IMR-90 (cell line): ENCODE measurements at places on chromosomes 11 and 22. TPM values are rescaled to one million over a fixed set of nuclear protein-coding genes. Genes with fewer than 3 reads are reported as not detected.

OR4D5 gene
- not detected in 2 replicates for total RNA-seq

CHST1 gene
- not detected in 2 replicates for total RNA-seq

RTN4R gene
- 0.18 and 0.28 TPM in 2 replicates for total RNA-seq

ALG9 gene
- total RNA-seq: 35.7 and 44.7 TPM in 2 replicates

OR52A1 gene
- total RNA-seq: not detected in 2 replicates

PIH1D2 gene
- total RNA-seq: 1.1 and 2.2 TPM in 2 replicates

CLDN5 gene
- total RNA-seq: under 0.01 and 0.18 TPM in 2 replicates

CARD18 gene
- total RNA-seq: not detected in 2 replicates

MPEG1 gene
- total RNA-seq: not detected in 2 replicates

PHF21B gene
- not detected in 2 replicates for total RNA-seq

RCOR2 gene
- 0.56 and 0.90 TPM in 2 replicates for total RNA-seq

GRM5 gene
- total RNA-seq: under 0.01 TPM in 2 replicates

TMEM126B gene
- 56.8 and 79.4 TPM in 2 replicates for total RNA-seq

C11orf21 gene
- not detected in 2 replicates for total RNA-seq

C11orf91 gene
- total RNA-seq: not detected in 2 replicates

TCF20 gene
- 20.0 and 23.7 TPM in 2 replicates for total RNA-seq

TMEM134 gene
- 12.5 and 18.9 TPM in 2 replicates for total RNA-seq

LUZP2 gene
- 2.0 and 2.2 TPM in 2 replicates for total RNA-seq

CRY2 gene
- total RNA-seq: 12.8 and 13.1 TPM in 2 replicates

HEPN1 gene
- total RNA-seq: not detected in 2 replicates

CDC42EP2 gene
- 5.2 and 5.3 TPM in 2 replicates for total RNA-seq

CECR2 gene
- not detected in 2 replicates for total RNA-seq

OR6T1 gene
- not detected in 2 replicates for total RNA-seq

B4GALNT4 gene
- total RNA-seq: 5.2 and 6.1 TPM in 2 replicates

SPON1 gene
- total RNA-seq: 0.56 and 0.72 TPM in 2 replicates

TST gene
- total RNA-seq: 26.9 and 31.7 TPM in 2 replicates

OR8D4 gene
- total RNA-seq: not detected in 2 replicates

PKDREJ gene
- not detected in 2 replicates for total RNA-seq

MMP8 gene
- total RNA-seq: under 0.01 and 0.18 TPM in 2 replicates

MRGPRG gene
- not detected in 2 replicates for total RNA-seq

MRGPRX4 gene
- under 0.01 TPM in 1 of 2 replicates, not detected in the other for total RNA-seq

GLB1L2 gene
- under 0.01 TPM in 2 replicates for total RNA-seq

GAS2 gene
- 0.90 and 1.9 TPM in 2 replicates for total RNA-seq

CTSW gene
- 0.18 TPM in 1 of 2 replicates, not detected in the other for total RNA-seq

GAB4 gene
- total RNA-seq: not detected in 2 replicates

CREB3L1 gene
- total RNA-seq: 8.1 and 10.0 TPM in 2 replicates

P2RY6 gene
- total RNA-seq: under 0.01 TPM in 1 of 2 replicates, not detected in the other

VSIG2 gene
- total RNA-seq: not detected in 2 replicates

APOL3 gene
- 1.7 and 2.3 TPM in 2 replicates for total RNA-seq

ALDH3B1 gene
- 11.8 and 11.9 TPM in 2 replicates for total RNA-seq
